Right ventricle myocardium superior (tissue), 1 donor: ENCODE measurements at places on chromosomes 2 and 18. TPM values are rescaled to one million over a fixed set of nuclear protein-coding genes. Genes with fewer than 3 reads are reported as not detected.

- no peak for DNase-seq
Measured at GRCh38 chr18:36931106-36931505, 102.2 kb downstream of the KIAA1328 start.

GRCh38 chr18:8003878-8004675 is 437.0 kb downstream of the PTPRM start:
- no peak for DNase-seq

GRCh38 chr2:165274698-165275097 is 35.5 kb downstream of the SCN2A start:
- peak; percentile 85 for DNase-seq

DNA sequence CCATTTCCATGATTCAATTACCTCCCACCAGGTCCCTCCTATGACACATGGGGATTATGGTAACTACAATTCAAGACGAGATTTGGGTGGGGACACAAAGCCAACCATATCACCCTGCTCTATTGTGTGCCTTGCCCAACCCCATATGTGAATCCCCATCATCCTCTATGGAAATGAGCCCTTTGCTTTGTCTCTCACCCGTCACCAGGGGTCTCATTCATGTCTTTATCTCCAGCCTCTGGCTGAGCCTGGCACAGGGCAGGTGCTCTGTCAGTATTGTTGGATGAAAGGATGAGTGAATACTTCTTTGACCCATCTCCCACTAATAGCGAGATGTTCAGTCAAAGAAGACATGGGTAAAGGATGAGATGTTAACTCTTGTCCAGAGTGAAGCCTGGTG is 116.6 kb upstream of the LGALSL start:
- no peak for DNase-seq

DNA sequence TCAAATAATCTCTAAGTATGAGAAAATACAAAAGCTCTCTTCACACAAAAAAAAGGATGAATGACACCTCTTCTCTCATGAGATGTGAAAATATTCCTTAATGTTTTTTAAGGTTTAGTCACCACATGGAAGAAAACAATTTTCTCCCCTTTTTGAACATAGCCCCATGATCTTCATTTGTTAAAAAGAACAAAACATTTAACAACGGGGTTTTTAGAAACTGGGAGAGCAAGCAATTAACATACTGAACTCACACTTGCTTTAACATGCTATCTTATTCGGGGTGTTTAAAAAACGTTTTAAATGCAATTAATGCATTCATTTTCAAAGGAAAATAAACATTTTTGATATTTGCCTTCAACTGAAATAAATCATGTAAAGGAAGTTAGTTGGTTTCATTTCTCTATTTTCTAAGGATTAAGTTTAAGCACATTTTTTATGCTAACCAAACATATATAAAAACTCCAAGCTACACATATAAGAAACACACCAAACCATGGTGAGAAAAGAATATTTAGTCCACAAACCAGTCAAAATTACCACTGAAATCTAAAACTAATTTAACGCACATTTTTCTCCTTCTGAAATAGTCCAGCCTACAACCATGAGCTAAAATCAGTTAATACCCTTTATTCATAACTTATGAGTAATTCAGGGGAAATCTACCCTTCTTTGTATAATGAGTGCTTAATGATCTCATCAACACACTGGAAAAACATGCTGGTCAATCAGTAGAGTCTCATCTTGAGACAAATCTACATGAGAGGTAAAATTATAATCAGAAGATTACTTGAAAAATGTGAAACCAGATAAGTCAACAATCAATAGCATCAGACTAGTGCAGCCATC is 8.2 kb downstream of the FBXO11 start:
- no peak for DNase-seq

DNA sequence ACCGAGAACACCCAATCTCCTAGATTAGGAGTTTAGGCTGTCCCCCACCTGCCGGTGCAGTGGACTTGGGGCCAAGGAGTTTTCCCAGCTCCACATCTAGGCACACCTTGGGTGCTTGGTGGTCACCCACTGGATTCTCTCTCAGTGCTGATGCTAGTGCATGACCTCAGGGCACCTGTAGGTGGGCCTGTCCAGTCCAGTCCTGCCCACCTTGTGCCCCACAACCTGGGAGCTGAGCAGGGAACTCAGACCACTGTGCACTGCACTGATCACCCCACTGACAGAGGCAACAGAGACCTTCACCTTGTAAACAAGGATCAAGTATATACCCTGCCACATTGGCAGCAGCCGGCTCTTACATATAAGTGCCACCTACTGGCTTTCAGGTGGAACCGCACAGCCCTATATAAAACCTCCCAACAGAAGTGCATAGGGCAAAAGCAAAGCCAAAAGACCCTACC is 12.7 kb upstream of the CDH19 start:
- no peak for DNase-seq

- DNase-seq = no peak
Measured at GRCh38 chr2:132915812-132916549, 246.0 kb upstream of the LYPD1 start.

DNA sequence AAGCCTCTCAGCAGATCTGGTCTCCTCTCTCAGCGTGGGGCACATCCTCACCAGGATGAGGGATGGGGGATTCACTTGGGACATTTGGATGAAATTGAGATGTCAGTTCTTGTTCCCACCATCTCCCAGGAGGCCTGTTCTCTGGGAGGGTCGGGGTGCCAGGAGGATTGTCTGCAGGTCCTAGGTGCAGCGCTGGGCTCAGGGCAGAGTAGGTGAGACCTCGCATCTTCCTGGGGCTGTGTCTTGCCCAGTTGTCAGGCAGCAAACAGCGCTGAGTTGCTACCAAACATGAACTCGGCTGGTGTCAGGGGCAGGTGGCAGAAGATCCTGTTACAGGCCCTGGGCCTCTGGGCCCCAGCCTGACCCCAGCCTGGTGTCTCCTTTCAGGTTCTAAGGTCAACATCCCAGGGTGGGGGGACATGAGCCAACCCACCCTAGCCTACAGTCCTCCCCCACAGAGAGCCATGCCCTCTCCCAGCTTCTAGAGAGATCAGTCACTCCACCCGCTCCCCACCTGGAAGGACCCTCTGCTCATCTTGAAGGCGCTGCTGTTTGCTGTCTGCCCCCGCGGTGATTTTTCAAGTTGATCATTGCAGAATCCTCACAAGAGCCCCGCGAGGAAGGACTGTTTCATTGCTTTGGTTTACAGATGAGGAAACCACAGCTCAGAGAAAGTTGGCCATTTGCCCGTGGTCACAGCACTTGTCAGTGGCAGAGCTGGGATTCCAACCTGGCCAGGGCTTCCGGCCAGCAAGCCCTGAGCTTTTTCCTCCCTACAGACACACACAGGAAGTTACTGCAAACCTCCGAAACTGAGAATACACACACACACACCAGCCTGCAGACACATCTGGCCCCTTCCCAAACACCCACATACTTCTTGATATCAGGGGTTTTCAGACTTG is 83.9 kb downstream of the STPG4 start:
- peak; percentile 88 for DNase-seq

Gene SGO2
- 1.3 TPM for total RNA-seq

DNA sequence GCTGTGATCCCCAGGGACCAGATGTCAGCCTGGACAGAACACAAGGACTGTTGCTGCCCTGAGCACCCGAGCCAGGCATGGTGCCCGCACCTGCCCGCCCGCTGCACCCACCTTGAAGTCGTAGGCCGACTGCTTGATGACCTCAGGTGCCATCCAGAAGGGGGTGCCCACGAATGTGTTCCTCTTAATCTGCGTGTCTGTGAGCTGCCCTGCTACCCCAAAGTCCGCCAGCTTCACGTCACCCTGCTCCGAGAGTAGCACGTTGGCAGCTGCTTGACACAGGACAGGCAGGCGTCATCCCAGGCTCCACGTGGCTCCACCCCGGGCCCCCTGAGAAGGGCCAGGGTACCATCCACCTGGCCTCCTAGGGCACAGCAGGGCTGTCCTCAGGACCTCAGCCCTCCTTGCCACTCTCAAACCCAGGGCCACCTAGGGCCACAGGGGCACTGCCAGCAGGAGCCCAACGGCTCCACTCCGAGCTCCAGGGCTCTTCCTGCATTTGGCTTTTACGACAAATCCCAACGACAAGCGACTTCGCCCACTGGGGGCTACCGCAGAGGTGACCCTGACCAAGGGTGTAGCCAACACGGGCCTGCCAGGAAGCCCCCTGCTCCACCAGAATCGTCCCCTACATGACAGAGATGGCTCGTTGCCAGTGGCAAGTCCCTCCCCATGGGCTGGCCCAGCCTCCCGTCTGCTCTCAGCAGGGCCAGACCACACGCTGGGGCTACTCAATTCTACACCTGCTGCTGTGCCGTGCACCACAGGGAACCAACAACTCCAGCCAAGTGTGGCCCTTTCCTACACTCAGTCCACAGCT is 9.0 kb downstream of the STK25 start:
- DNase-seq = no peak

GRCh38 chr2:189086710-189087109 is 92.9 kb downstream of the COL5A2 start:
- no peak for DNase-seq

DNA sequence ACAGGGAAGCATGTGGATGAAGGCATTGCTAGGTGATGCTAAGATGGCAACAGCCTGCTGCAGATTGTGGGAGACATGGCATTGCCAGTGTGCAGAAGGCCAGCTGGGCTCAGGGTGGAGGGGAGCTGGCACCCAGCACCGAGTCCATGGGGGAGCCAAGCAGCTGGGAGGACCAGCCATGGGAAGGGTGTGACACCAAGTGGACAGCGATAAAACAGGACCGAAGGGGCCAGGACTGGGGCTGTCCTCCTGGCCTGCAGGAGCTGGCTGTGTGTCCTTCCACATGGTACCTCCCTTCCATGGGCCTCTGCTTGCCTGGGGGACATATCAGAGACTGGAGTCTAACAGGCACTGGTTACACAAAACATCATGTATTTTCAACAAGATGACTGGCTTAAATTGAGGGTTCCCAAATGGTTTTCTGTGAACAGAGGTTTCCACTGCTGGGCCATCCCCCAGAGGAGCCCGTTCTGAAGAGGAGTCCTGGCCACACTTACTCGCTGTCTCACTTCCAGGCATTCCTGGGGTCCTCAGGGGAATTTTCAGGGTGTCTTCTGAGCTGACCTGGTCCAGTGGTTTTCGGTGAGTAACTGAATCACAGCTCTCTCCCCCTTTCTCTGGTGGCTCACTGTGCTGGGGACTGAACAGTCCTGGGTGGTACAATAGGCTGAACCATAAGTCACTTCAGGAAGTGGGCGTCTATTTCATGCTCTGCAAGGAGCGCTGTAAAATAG is 60.4 kb upstream of the TNP1 start:
- DNase-seq = peak; percentile 45

- no peak for DNase-seq
Measured at GRCh38 chr2:119487434-119488244, 36.6 kb downstream of the SCTR start.

Gene MXD1
- total RNA-seq = 5.1 TPM

DNA sequence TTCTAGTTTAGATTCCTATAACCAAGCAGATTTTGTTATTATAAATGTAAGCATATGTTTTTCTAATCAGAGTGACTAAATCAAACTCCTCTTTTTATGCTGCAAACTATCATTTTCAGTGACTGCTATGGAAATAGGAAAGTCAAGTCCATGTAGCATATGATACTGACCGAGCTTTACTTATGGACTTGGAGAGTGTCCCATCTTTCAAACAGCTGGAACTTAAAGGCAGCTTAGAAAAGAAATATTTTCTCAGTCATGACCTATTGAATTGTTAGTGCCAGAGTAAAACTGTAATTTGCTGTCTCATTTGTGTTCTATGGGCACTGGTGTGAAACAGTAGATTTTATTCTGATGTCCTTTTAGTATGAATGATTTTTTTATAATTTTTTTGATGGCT is 76.7 kb downstream of the PHLPP1 start:
- DNase-seq = no peak

DNA sequence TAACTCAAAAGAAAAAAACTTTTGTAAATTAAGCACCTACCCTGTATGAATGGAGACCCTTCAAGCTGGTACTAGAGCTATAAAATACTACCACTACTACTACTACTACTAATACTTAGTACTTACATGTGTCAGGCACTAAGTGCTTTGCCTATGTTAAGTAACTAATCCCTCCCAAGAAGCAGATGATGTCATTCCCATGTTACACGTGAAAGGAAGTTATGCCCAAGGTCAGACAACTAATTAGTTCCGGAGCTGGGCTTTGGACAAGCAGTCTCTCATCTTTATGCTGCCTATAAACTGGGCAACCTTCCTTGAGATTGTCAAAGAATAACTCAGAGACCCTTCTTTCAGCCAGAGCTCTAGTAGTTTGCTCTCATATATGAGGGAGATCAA is 13.9 kb upstream of the ATP6V1B1 start:
- DNase-seq = no peak

DNA sequence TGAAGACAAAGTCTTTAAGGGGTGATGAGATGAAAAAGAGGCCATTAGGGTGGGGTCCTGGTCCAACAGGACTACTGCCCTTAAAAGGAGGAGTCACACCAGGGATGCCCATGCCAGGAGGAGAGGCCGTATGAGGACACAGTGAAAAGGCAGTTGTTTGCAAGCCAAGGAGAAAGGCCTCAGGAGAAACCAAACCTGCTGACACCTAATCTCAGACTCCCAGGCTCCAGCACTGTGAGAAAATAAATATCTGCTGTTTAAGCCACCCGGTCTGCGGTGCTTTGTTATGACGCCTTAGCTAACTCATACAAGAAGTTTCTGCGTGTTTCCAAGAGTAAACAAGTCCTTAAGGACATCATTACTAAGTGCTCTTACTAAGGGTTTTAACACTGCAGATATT is 93.6 kb downstream of the DNER start:
- no peak for DNase-seq
